D721Med (cell line): ENCODE measurements at places on chromosomes 7 and 10.

DNA sequence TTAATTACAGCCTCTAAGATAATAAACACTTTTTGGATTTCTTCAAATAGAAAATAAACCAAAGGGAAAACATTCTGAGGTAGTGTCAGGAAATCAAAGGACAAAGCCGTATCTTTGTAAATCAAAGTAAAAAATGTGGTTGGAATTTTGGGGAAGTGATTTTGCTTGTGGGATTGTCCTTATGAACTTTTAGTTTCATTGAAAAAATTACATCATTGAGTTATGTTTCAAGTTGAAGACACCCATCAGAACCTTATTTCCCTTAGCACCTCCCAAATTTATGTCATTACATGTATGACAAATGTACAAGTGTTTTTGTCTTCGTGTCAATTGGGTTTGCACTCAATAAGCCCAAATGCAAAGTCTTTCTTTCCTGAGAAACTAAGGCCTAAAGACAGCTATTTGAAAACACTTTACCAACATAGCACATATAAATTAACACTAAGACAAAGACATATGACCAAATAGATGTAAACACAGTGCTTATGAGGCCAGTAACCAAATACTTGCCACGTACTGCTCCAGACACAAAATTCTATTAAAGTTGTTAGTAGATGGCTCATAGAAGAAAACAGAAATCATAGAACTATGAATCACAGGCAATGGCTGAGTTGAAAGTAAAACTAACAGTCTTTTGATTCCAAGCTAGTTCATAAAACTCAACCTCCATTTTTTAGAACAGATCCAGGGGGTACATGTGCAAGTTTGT, 26.9 kb upstream of the LAMB4 start:
- no peak for DNase-seq

GRCh38 chr10:33125522-33126517, 167.8 kb upstream of the ITGB1 start:
- no peak for DNase-seq

DNA sequence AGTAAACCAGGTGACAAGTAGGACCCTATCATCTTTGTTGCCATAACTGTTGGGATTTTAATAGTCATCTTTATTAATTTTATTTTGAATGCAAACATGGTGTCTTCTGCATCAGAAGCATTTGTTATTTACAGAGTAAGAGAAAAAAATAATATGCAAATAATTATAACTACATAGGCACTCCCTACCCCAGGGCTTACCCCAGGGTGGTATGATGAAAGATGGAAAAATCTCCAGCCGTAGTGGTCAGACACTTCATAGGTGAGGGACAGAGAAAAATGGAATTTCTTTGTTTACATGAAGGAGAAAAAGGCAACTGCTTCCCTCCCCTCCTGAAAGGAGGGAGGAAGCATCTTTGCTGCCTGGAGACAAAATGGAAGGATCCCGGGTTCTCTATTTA, 29.7 kb downstream of the STOX1 start:
- DNase-seq, result no peak

DNA sequence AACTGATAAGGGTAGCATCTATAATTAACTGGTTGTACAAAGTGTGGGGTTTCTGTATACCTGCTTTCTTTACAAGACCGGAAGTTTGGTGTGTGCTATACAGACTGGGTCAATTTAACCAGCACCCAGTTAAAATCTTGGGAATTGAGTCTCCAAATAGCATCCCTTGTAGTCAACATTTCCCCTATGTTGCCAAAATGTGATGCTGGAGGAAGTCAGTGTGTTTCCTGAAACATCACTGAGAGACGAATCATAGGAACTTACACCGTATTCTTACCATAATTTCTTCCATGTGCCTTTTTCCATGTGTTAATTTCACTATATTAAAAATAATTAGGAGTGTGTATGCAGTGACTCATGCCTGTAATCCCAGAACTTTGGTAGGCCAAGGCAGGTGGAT, 1.7 kb downstream of the AKR1C4 start:
- no peak for DNase-seq

DNA sequence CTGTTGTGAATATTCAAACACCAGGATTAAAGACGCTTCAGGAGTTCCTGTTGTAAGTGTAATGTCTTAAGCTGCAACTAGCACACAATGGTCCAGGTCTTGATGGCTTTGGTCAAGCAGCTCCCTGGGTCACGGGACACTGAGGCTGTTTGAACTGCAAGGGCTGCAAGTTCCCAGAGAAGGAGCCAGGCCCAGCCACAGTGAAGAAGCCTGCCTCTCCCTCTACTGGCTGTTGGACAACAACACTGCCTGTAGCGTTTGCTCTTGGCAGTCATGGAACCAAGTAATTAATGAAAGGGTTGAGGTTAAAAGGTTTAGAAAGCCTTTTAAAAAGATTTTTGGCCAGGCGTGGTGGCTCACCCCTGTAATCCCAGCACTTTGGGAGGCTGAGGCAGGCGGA, 31.9 kb upstream of the GUSB start:
- DNase-seq, result no peak
